T-helper 17 cell (primary cell): ENCODE measurements at places on chromosomes 3 and 15. TPM values are rescaled to one million over a fixed set of nuclear protein-coding genes. Genes with fewer than 3 reads are reported as not detected.

Gene GOLGA6B
- total RNA-seq, result 0.18 TPM

Gene LINGO1
- total RNA-seq, result not detected

DNA sequence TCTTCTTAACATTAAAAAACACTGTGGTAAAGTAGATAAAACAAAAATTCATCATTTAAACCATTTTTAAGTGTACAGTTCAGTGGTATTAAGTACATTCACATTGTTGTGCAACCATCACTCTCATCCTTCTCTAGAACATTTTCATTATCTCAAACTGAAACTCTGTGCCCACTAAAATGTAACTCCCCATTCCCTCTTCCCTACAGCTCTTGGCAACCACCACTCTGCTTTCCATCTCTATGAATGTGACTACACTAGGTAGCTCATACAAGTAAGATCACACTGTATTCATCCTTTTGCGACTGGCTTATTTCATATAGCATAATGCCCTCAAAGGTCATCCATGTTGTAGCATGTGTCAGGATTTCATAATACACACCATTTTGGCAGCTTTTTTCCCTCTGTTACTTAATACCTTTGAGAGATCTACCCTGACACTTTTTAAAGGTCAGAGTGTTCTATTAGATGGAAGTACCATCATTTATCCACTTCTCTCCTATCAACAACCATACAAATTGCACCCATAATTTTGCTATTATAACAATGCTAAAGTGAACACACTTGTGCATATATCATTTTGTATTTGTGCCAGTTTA lies 42.9 kb upstream of the FRMD4B start:
- peaks cover 2% of the 10 kb centered on the region for H3K36me3 ChIP-seq
- DNase-seq, result no peak
- no peak overlapping the region for H3K4me3 ChIP-seq
- no peak overlapping the region for H3K27ac ChIP-seq
- peaks cover 41% of the 10 kb centered on the region for H3K27me3 ChIP-seq

Gene UACA
- total RNA-seq, result 1.3 TPM

GRCh38 chr3:31213869-31214486 lies 318.7 kb upstream of the STT3B start:
- H3K27me3 ChIP-seq, result no peaks in the 10 kb centered on the region
- no peaks in the 10 kb centered on the region for H3K36me3 ChIP-seq
- DNase-seq, result no peak
